ENCODE measurements at places on chromosomes 16 and 17.

DNA sequence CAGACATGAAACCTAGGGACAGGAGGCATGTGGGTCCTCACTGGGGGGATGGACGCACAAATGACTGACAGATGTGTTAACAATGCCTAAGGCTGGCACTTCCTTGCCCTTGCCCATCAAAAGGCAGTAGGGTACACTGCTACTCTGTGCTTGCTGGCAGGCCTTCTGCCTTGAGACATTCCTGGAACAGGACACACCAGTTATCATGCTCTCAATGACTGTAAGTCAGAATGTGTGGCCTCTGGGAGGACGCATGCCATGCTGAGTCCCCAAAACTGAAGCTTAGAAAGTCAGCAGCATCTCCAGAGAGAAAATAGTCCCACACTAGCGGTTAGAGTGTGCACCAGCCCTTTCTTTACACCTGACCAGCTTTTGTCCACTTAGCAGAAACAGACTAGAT is 16.1 kb upstream of the SREBF1 start:
- no peak for DNase-seq

- DNase-seq, result no peak
Measured at GRCh38 chr16:4701791-4702465, 8.6 kb downstream of the NUDT16L1 start.

- DNase-seq, result no peak
Measured at GRCh38 chr16:29662729-29663015, 375 bp upstream of the SPN start.

DNA sequence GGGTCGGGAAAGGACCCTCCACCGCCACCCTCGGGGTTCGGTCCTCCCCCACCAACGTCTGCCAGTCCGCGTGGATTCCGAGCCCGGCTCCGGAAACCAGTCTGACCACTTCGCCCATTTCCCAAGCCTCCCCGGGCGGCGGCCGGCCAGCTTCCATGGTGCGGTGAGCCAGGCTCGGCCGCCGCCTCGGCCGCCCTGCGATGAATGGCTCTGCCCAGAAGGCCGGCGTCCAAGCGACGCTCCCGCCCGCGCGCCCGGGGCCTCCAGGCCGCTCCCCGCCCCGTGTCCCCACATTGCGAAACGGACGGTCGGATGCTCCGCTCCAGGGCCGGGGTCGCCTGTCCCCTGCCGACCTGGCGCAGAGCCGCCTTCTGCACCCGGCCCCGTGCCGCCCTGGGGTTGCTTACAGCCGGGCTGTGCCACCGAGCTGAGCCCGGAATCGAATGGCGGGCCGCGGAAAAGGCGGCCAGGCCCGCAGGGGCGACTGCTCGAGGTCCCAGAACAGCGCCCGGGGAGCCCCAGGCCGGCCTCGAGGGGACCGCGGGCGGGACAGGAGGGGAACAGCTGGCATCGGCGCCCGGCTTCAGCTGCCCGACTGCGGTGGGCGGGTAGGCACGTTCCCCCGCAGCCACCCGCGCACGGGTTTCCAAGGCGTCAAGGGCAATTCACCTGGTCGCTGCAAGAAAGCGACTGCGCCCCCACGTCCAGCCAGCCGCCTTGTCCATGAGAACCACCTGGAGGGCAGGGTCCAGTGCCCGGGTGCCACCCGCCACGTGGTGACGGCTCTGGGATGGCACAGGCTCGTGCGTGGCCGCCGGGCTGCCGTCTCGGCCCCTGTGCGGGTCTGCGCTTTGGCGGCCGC is 18.3 kb upstream of the CBX8 start:
- DNase-seq, result no peak

DNA sequence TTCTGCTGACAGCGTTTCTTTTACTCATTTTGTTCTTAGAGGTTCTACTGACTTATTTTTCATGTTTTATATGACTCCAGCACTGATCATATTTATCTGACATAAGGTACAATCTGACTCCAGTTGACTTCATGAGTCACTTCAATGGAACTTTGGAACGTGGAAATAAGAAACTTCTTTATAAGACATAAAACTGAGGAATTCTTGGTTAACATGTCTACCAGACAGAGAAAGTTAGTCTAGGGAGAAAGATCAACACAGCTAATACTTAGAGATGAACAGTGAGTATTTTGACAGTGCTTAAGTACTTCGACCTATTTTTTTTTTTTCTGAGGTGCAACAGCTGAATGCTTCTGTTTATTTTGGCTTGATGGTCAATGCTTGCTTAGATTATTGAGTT is 679.5 kb downstream of the KCNJ2 start:
- no peak for DNase-seq

DNA sequence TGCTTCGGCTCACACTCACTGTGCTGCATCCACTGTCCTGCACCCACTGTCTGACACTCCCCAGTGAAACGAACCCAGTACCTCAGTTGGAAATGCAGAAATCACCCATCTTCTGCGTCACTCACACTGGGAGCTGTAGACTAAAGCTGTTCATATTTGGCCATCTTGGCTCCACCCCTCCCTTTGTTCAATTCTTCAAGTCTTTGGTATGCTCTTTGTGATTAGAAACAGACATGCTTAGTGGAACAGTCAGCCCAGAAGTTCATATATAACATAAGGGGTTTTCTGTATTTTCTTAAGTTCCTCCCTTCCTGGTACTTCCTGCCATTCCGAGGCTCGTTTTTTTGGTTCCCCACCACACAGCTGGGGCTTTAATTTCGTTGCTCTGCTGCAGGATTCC is 398.5 kb upstream of the DYNLRB2 start:
- DNase-seq, result no peak

- DNase-seq, result no peak
Measured at GRCh38 chr16:20814784-20815183, 8.5 kb downstream of the REXO5 start.

DNA sequence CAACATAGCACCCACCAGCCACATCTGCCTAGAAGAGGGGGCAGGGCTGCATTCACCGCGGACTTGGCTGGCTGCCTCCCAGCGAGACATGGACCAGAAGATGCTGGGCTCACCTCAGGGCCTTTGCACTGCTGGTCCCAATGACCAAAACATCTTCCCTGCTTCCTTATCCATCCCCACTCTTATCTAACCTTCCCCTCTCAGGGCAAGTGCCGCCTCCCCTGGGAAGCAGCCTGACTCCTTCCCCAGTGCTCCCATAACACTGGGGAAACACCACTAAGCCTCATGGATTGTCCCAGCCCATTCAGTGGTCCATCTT is 5.7 kb downstream of the TMC6 start:
- no peak for DNase-seq

- DNase-seq, result no peak
Measured at GRCh38 chr17:79007504-79008381, 1.8 kb downstream of the CANT1 start.

GRCh38 chr16:17062676-17063075 is 408.1 kb downstream of the XYLT1 start:
- no peak for DNase-seq

- no peak for DNase-seq
Measured at GRCh38 chr17:73942703-73943415, 260.6 kb upstream of the RPL38 start.

- no peak for DNase-seq
Measured at GRCh38 chr17:55198690-55199370, 65.9 kb upstream of the HLF start.

Measured in epithelial cell of prostate (primary cell).